ENCODE measurements at places on chromosomes 4 and X. TPM values are rescaled to one million over a fixed set of nuclear protein-coding genes. Genes with fewer than 3 reads are reported as not detected.

The BGN gene
- not detected for total RNA-seq

The SPANXC gene
- not detected for total RNA-seq

The FAT4 gene
- total RNA-seq = not detected

The STX18 gene
- 25.6 TPM for total RNA-seq

The PDGFRA gene
- total RNA-seq = not detected

The PCSK1N gene
- 0.93 TPM for total RNA-seq

The PRSS12 gene
- not detected for total RNA-seq

The PCDH10 gene
- not detected for total RNA-seq

The BANK1 gene
- total RNA-seq = 0.23 TPM

The LIAS gene
- 14.5 TPM for total RNA-seq

The PPEF2 gene
- not detected for total RNA-seq

The PRICKLE3 gene
- 24.7 TPM for total RNA-seq

The TEX13A gene
- total RNA-seq = not detected

The HSFX2 gene
- 0.53 TPM for total RNA-seq

The ADAM29 gene
- total RNA-seq = not detected

The SATL1 gene
- total RNA-seq = 0.09 TPM

The DTHD1 gene
- 1.7 TPM for total RNA-seq

The ATOH1 gene
- not detected for total RNA-seq

The BRS3 gene
- total RNA-seq = not detected

The FAM114A1 gene
- total RNA-seq = not detected

The PPEF1 gene
- not detected for total RNA-seq

The GAGE12J gene
- not detected for total RNA-seq

The FRAS1 gene
- total RNA-seq = not detected

The FATE1 gene
- not detected for total RNA-seq

The USP17L15 gene
- not detected for total RNA-seq

The TREX2 gene
- 2.0 TPM for total RNA-seq

The PIM2 gene
- 252 TPM for total RNA-seq

The KCNE5 gene
- 0.47 TPM for total RNA-seq

The GPR82 gene
- total RNA-seq = 0.47 TPM

The ZFYVE28 gene
- 30.3 TPM for total RNA-seq

The CENPVL2 gene
- not detected for total RNA-seq

The COL4A6 gene
- not detected for total RNA-seq

The HELT gene
- total RNA-seq = not detected

The F8A2 gene
- total RNA-seq = not detected

The GABRG1 gene
- total RNA-seq = not detected

All from activated CD8-positive, alpha-beta memory T cell treated with anti-CD3 and anti-CD28 coated beads, Interleukin-2, amount 10 ng/mL, durations not matched to agents 7 days and 5 days (primary cell).